ENCODE measurements at places on chromosomes 4 and X.

DNA sequence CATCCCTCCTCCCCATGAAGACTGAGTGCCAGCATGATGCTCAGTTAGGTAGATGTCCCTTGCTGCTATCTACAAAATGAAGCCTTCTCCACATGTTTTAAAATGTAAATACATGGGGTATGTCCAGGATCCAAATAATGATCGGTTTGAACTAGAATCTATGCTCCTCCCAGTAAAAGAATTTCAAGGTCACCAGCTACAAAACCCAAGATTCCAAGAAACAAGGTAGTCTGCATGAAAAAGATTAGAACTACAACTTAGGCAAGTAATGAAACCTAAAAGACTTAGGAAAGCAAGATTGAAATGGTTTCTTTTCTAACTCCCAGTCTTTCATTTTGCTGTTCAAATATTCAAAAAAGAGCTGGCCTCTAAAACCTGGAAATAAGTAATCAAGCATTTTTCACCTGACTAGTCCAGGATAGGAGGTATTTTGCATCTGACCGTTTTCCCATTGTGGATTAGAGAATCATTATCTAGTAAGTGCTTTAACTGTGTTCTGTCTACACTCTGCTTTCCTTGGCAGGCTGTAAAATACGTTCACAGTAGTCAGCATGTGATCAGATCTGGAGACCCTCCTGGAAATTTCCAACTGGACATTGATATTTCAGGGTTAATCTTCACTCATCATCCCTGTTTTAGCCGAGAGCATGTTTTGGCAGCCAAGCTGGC is 57.4 kb downstream of the CC2D2A start:
- no peak for DNase-seq

DNA sequence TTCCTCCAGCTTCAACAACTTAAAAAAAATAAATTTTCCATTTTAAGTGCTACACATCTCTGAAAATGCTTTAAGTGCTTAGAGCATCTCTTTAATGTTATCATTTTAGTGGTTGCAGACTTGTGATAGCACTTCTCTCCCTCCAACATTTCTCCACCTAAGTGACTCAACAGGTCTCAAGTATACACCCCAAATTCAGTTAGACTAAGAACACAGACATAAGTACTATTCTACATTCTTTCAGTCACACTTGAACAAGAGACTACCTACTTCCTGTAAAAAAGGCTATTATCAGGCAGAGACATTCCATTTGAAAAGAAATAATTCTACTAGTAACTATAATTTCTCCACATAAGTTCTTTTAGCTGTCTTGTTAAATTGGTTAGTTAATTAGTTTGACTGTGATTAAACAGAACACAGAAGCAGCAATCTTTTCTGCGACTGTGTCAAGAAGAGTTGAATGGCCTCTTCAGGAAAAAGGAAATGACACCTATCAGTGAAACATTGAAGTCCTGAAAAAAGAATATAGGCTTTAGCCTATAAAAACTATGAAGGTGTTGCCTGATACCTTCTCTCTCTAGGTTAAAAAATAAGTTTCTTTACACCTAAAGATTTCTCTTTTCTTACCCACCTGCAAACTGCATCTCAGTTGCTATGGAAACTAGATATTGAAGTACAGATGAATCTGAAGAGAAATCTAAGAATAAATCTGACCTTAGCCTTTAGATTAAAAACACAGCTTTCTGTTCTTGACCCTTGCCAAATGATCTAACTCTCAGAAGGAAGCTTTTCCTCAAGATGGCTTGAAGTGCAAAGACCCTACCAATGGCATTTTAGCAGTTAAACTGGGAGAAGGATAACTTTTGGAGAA is 18.0 kb downstream of the NAF1 start:
- DNase-seq: no peak

DNA sequence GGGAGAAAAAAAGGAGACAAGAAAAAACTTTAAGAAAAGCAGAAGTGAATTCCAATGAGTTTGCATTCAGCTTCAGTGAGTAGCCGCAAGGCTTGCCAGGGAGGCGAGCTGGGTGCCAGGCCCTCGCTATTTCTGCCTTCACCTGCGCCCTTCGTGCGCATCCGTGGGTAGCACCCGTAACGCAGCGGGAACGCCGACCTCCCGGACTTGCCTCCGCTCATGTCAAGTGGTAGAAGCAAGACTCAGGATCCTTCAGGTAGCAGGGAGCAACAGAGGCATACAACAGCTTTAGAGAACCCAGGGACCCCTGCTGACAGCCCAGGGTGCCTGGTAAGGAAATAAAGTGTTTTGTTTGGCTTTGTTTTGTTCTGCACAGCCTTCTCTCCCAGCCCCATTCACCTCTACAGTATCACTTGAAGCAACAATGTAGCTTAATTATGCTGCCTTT is 140.0 kb upstream of the BCOR start:
- DNase-seq: no peak

DNA sequence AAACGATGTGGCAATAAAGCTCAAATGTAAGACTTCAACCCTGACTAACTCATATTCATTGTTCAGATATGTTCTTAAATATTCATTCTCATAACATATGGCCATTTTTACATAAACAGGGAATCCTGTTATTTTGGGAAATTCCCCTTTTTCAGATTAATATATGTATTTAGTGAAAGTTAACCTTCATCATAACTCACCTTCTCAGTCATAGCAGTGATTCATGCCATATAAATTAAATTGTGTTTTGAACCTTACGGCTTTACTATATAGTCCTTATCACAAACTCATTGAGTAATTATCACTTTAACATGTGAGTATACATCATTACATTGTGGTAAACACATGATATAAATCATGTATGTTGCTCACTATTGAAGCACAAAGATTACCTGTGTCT is 392.5 kb upstream of the TRAM1L1 start:
- no peak for DNase-seq

DNA sequence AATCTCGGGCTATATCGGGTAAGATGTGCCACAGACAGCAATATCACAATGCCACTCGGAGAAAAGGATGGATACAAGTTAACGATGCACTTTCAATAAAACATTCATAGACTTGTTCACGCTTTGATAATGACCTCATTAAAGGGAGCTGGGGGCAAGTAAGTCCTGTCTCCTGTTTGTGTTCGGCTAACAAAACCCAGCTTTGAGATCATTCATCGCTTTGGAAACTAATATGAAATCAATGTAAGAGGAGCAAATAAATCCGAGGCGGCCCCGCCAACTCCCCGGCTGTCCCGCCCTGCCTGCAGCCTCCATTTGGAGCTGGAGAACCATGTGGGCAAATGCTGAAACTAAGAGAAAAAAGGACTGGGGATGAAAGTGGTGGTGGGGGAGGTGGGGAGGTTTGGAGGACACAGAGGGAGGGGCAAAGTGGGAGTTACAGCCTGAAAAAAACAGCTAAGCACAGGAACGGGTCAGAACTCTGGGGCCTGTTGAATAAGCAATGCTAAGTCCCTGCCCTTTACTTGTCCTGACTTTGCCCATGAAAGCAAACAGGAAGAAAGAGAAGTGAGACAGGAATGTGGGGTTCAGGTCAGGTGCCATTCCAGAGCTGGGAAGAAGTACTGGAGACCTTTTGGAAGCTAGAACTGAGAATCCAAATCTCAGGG is 3.5 kb upstream of the GSX2 start:
- no peak for DNase-seq

DNA sequence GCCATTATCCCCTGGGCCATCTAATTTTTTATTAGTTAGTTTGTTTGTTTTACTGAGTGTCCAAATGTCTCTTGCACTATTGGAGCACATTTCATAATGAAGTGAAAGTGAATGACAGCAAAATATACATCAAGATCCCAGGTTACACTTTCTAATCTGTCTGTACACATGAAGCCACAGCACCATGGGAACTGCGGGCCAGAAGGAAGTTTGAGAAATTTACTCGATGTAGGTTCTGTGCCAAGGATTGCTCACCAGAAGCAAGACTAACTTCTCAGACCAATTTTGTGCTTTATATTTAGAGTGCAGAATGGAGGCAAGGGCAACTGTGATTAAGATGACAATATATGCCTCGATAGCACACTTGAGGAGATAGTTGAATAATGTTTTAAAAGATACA is 258.0 kb downstream of the COL25A1 start:
- no peak for DNase-seq

- DNase-seq: no peak
Observed at GRCh38 chr4:183304067-183304466, 16.0 kb downstream of the CLDN22 start.

- DNase-seq: no peak
Observed at GRCh38 chr4:57985161-57985560, 875.0 kb upstream of the IGFBP7 start.

DNA sequence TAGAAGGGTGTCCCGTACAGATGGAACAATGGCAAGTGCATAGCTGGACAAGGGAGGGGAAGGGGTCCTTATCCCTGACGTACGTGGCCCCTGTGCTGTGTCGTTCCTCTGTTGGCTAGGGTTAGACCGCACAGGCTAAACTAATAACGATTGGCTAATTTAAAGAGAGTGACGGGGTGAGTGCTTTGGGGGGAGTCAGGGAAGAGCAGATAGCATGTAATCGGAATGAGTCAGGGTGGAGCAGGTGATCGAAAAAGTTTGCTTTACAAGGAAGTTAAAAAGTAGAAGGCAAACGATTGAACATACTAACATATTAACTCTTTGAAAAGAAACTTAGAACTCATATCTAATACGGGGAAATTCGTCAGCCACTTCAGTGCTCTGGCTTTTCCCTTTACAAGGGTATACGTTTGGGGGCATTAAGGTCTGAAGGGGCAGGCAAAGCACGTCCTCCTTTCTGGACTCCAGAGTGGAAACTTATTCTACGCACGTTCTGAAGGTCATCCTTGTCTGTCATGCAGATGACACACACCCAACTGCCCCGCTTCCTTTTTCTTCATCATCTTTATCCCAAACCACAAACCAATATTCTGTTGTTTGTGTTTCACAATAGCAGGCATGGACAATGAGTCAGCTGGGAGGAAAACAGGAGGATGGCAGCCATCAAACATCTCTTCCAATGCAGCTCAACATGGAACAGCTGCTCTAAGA is 10.2 kb upstream of the CRLF2 start:
- DNase-seq: no peak

GRCh38 chr4:98609934-98610333 is 48.5 kb downstream of the TSPAN5 start:
- no peak for DNase-seq

DNA sequence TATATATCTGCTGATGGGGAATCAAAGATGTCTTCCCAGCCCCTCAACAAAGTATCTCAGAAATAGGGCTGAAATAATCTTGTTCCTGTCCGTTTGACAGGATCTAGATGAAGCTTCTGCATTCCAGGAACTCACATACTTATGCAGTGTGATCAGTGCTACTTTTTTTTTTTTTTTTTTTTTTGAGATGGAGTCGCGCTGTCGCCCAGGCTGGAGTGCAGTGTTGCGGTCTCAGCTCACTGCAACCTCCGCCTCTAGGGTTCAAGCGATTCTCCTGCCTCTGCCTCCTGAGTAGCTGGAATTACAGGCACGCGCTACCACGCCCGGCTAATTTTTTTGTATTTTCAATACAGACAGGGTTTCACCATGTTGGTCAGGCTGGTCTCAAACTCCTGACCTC is 36.4 kb downstream of the DHX15 start:
- DNase-seq: no peak

- no peak for DNase-seq
Observed at GRCh38 chrX:136196691-136197155, 49.4 kb downstream of the FHL1 start.

DNA sequence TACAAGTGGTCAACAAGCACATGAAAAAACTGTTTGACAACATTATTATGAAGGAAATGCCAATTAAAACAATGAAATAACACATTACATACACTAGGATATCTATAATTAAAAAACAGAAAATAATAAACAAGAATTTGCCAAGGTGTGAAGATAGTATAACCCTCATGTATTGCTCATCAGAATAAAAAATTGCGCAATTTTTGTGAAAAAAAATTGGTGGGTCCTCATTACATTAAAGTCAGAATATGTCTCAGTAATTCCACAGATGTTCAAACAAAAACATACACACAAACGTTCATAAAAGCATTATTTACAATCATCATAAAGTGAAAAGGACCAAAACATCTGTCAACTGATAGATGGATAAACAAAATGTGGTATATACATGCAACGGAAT is 63.0 kb upstream of the AR start:
- no peak for DNase-seq

GRCh38 chr4:32909736-32910135 is 2189.6 kb downstream of the PCDH7 start:
- DNase-seq: no peak

DNA sequence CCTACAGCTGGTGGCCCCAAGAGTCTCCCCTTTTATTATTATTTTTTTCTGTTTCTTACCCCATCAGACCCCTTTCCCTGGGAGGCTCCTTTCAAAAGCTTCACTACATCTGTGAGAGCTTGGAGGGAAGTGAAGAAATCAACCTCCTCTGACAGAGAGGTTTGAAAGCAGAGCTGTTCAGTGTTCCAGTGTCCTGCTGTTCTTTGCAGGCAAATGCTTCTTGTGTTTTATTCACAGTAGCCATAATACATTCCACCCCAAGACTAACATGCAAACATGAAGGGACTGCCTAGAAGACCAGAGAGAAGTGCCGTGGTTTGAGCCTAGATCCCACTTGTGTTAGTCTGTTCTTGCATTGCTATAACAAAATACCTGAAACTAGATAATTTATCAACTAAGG is 192.1 kb downstream of the PTTG2 start:
- DNase-seq: no peak

GRCh38 chr4:59571805-59572430 is 1628.2 kb upstream of the ADGRL3 start:
- no peak for DNase-seq

DNA sequence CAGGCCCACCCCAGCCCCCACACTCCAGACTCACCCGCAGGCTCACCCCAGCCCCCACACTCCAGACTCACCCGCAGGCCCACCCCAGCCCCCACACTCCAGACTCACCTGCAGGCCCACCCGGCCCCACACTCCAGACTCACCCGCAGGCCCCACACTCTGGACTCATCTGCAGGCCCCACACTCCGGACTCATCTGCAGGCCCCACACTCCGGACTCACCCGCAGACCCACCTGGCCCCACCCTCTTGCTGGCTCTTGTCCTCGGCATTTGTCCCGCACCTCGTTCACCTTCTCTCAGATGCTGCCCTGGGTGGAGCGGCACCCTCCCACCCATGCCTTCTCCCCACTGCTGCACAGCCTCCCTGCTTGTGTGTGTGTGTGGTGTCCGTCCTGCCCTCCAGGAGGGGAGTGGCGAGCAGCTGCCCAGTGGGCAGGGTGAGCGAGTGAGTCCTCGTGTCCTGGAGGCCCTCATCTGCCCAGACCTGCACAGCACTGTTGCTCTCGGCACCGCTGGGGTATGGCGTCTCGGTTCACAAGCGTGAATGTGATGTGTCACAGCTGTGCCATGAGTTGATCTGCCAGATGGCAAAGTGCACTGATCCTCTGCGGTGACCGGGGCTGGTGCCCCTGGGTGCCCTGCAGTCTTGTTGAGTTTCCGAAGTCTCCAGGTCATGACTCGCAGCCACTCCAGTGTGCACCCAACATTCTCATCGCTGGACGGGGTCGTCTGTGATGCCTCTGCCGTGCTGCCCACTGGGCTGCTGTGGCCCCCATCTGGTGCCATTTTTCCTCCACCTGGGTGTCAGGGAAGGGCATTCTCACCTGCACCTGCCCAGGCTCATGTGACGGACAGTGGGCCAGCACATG is 27.7 kb downstream of the MAEA start:
- DNase-seq: no peak

GRCh38 chr4:2878346-2878745 is 34.7 kb downstream of the ADD1 start:
- DNase-seq: no peak
